ENCODE measurements at places on chromosomes 7 and 10. TPM values are rescaled to one million over a fixed set of nuclear protein-coding genes. Genes with fewer than 3 reads are reported as not detected.

Gene ADRB1
- 0.14 TPM for total RNA-seq

Gene LRRC61
- 23.2 TPM for total RNA-seq

Gene IL6
- total RNA-seq: not detected

DNA sequence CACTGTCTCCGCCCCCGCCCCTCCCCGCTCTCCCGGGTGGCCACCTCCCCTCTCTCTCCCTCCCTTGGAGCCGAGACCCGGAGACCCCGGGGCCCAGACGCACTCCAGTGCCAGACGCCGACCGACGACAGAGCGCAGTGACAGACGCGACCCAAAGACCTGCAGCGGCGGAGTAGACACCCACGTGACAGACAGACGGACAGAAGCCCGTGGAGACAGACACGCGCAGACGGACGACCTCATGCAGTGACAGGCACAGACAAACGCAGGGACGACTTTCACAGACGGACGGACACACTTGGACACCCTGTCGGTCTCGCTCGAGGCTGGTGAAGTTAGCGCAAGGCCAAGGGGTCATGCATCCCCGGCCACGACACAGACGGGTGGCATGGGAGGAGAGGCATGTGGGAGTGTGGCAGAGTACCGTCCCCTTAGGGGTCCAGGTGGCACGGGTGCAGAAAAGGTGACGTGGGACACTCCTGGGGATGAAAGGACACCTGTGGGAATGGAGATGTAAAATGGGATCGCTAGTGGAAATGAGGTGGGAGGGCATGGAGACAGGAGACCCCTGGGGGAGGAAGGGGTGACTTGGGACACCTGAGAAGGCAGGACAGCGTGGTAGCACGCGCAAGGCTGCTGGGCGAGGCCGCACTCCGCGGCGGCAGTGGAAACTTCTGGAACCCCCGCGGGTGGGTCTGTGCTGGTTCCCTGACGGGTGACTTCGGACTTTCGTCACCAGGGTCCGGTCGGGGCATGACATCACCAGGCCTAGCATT lies 456 bp upstream of the ACHE start:
- H3K27ac ChIP-seq: no peak overlapping the region
- H3K36me3 ChIP-seq: no peaks in the 10 kb centered on the region
- peaks cover 69% of the 10 kb centered on the region for H3K27me3 ChIP-seq
- DNase-seq: peak; percentile 46
- H3K4me1 ChIP-seq: peaks cover 21% of the 10 kb centered on the region

GRCh38 chr10:129531969-129532660 lies 65.1 kb downstream of the MGMT start:
- no peak overlapping the region for H3K4me3 ChIP-seq
- no peaks in the 10 kb centered on the region for H3K4me1 ChIP-seq
- H3K27ac ChIP-seq: peak overlapping the region; percentile 78
- H3K27me3 ChIP-seq: no peaks in the 10 kb centered on the region
- no peak for DNase-seq

DNA sequence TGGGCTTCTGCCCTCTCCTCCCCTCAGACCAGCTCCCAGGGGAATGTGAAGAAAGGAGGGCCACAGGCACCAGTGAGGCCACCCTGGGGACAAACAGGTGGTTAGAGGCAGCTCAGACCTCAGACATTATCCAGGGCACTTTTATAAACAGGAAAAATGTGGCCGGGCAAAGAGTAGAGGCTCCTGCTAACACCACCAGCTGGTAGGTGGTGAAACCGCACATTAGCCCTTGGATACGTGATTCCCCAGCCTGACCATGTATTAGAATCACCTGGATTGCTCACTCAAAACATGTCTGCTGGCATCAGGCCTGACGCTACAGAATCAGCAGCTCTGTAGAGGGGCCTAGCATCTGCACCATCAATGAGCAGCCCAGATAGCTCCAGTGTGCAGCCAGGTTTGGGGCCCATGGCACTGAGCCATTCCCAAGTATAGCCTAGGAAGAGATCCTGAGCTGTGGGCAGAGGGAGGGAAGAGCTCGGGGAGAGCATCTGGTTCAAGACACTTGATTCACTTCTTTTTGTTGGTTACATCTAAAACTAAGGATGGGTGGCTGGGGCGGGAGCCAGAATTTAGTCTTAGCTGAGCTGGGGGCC lies 37.1 kb downstream of the GPR26 start:
- no peak overlapping the region for H3K4me3 ChIP-seq
- no peak overlapping the region for H3K27ac ChIP-seq
- H3K4me1 ChIP-seq: peaks cover 4% of the 10 kb centered on the region
- no peak for DNase-seq
- no peaks in the 10 kb centered on the region for H3K36me3 ChIP-seq

GRCh38 chr7:876077-876971 lies at the start of gene GET4:
GET4 (plus strand) TSS chr7:876554; CDS start chr7:876646, 92 bp downstream.
- peak within 1 kb of the TSS; percentile 93 for H3K27ac ChIP-seq
- H3K4me1 ChIP-seq: peaks cover 26% of the 10 kb centered on the region
- peak; percentile 97 for DNase-seq
- H3K36me3 ChIP-seq: peaks cover 23% of the 10 kb centered on the region
- no peaks in the 10 kb centered on the region for H3K27me3 ChIP-seq

DNA sequence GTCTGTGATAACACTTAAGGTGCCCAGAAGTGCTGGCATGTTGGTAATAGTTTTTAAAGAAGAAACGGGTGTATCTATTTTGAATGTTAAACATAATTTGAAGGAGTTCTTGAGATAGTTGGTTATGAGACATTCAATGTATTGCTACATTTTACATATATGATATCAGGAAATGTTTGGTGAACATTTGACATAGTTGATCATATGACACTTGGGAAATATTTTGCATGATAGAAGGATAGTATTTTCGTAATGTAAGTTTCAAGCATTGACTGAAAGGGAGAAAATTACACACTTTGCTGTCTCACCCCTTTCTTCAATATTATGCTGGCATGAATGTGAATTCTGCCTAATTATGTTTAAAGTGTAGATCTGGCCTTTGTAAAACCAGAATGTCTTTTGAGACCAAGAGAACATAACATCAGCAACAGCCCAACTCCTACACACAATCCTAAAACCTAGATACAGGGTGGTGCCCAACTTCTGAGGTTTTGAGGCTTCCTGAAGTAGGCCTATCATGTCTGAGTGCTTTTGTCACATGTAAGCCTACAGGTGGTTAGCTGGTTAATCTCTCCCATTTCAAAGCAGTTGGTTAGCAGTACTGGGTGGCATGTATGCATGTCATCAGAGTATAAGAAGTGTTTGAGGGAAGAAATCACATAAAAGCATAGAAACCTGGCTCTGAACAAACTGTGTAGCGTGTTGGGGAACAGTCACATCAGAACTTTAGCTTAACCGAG lies 2.1 kb downstream of the ADD3 start:
- H3K4me3 ChIP-seq: no peak overlapping the region
- peaks cover 52% of the 10 kb centered on the region for H3K4me1 ChIP-seq
- no peak overlapping the region for H3K27ac ChIP-seq
- no peaks in the 10 kb centered on the region for H3K36me3 ChIP-seq
- no peak for DNase-seq

DNA sequence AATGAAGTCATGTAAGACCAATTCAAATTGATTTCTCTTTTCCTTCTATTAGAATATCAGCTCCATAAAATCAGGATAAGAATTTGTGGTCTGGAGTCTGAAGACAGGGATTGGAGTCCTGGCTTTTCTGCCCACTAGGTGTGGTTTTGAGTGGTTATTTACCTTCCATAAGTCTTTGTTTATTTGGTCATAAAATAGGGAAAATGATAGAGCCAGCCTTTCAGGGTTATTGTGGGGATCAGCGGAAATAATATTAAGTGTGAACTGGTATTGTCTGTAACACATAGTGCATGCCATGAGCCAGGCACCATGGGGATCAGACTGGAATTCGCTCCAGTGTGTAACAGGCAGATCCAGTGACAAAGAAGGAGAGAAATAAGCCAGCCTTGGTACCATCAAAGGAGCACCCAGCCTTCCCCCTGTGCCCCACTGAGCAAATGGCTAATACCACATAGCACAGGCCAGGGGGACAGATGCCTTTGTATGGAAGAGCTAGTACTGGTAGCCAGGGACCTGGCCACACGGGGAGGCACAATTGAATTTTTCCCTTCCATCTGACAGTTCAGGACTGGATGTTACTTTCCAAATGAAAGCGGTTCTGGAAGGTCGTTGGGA lies 509.7 kb upstream of the PODXL start:
- no peaks in the 10 kb centered on the region for H3K36me3 ChIP-seq
- no peak for DNase-seq
- no peak overlapping the region for H3K27ac ChIP-seq
- no peak overlapping the region for H3K4me3 ChIP-seq

DNA sequence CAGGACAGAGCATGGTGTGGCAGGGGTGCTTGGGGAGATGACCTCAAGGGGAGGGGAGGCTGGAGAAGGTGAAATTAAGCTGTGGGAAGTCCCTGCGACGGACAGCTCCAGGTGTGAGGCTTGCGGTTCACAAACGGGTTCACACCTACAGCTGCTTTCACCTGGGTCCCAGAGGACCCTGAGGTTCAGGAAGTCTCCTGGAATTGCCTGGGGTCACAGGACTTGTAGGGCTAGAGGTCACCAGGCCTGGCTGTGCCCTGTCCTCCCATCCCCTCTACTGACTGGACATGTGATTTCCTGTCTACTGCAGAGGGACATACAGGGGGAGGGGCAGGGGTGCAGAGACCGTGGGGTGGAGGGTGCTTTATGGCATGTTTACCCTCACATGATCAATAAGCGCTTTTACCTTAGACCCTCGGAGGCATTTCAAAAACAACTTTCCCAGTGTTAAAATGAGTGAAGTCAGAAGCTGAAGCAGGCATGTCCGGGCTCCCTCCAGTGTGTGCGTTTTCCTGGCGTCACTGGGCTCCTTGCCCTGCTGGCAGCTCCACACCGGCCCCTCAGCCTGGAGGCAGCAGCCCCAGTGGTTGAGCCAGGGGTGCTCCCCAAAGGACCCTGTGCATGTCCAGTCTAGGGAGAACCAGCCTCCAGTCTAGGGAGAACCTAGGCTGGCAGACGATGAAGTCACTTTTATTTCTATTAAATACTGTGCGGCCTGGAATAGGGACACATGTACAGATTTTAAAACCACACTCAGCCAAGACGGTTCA lies 66.6 kb upstream of the IGFBP3 start:
- H3K27ac ChIP-seq: no peak overlapping the region
- peaks cover 17% of the 10 kb centered on the region for H3K4me1 ChIP-seq
- no peak for DNase-seq
- no peaks in the 10 kb centered on the region for H3K27me3 ChIP-seq

DNA sequence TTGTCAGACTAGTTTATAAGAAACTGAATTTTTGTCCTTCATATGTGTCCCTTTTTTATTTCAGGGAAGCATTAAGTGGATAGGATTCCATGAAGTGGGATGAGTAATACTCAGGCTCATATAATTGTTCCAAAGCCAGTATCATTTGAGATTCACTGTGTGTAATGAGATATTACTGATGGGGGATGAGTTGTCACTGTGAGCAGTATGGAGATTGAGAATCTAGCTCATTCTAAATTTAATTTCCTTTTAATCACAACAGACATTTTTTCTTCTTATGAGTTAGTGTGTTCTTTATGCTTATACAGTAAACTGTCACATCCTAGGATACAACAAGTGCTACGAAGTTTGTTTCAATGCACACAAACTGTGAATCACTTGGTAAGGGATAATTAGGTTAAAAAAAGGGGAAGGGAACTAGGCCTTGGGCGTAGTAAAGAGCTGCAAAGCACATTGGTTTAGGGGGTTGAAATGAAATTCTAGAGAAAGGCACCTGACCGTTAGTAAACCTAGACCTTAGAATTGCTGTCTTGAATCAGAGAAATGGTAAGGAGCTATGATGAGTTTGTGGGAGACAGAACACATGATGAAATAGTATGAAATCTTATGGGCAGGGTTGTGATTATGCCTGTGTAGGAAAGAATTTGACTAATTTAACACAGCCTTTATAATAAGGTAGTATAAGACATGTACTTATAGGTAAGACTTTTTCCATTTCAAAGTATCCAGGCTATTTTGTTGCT lies 153.4 kb downstream of the MLLT10 start:
- H3K4me1 ChIP-seq: no peaks in the 10 kb centered on the region
- no peak for DNase-seq
- H3K36me3 ChIP-seq: peaks cover 14% of the 10 kb centered on the region

- no peak overlapping the region for H3K27ac ChIP-seq
- no peaks in the 10 kb centered on the region for H3K36me3 ChIP-seq
- no peak for DNase-seq
- H3K4me3 ChIP-seq: no peak overlapping the region
- H3K4me1 ChIP-seq: no peaks in the 10 kb centered on the region
- H3K27me3 ChIP-seq: no peaks in the 10 kb centered on the region
Measured at GRCh38 chr7:34240417-34240816, 335.1 kb downstream of the BMPER start.

GRCh38 chr7:151241755-151242096 lies 6.8 kb downstream of the SMARCD3 start:
- no peak overlapping the region for H3K27ac ChIP-seq
- peaks cover 3% of the 10 kb centered on the region for H3K36me3 ChIP-seq
- no peak for DNase-seq
- peaks cover 7% of the 10 kb centered on the region for H3K27me3 ChIP-seq

DNA sequence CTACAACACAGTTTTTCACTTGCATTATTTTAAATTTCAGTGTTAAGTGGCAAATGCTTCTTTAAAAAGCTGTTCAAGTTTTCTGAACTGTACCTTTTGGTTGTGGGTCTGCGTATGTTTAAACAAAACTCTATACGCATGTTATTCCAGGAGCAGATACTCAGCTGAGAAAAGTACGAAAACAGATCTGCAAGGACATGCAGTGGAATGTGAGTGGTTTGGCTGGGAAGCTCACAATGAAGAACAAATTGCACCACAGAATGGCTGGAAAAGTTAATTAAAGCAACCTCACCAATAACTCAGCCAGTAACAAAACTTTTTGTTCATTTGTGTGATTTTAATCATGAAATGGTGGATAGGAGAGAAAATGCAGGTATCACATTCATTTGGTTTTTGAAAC lies 17.6 kb downstream of the GLI3 start:
- DNase-seq: no peak
- H3K4me1 ChIP-seq: peaks cover 86% of the 10 kb centered on the region
- H3K4me3 ChIP-seq: no peak overlapping the region
- peaks cover 14% of the 10 kb centered on the region for H3K36me3 ChIP-seq
- H3K27me3 ChIP-seq: no peaks in the 10 kb centered on the region

GRCh38 chr10:12438919-12439692 lies 89.8 kb downstream of the CAMK1D start:
- H3K27ac ChIP-seq: no peak overlapping the region
- H3K27me3 ChIP-seq: no peaks in the 10 kb centered on the region
- H3K4me1 ChIP-seq: no peaks in the 10 kb centered on the region
- no peak for DNase-seq
- no peaks in the 10 kb centered on the region for H3K36me3 ChIP-seq

GRCh38 chr10:72622271-72622670 lies 3.6 kb downstream of the MICU1 start:
- no peaks in the 10 kb centered on the region for H3K36me3 ChIP-seq
- H3K27ac ChIP-seq: no peak overlapping the region
- H3K4me1 ChIP-seq: peaks cover 22% of the 10 kb centered on the region
- no peaks in the 10 kb centered on the region for H3K27me3 ChIP-seq
- no peak for DNase-seq

DNA sequence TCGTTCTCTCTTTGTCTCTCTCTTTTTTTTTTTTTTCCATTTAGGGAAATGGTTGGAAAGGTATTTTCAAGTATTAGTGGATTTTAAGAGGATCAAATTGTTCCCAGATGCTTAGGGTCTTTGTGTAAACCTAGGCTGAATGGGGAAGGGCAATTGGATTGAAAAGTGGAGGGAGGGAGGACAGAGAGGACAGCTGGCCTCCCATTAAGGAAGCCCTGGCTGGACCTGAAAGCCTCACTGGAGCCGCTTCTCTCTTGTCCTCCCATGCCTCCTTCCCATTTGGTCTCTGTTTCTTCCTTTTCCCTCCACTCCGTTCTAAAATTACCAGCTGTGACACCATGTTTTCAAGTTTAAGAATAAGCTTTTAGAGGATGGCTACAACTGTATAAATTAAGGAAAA lies 104.1 kb downstream of the TACC2 start:
- no peak overlapping the region for H3K27ac ChIP-seq
- peaks cover 4% of the 10 kb centered on the region for H3K4me1 ChIP-seq
- no peaks in the 10 kb centered on the region for H3K27me3 ChIP-seq
- no peak for DNase-seq
- no peak overlapping the region for H3K4me3 ChIP-seq
